Activated CD4-positive, alpha-beta T cell treated with anti-CD3 and anti-CD28 coated beads for 48 hours (primary cell): ENCODE measurements at places on chromosomes 11 and 22.

DNA sequence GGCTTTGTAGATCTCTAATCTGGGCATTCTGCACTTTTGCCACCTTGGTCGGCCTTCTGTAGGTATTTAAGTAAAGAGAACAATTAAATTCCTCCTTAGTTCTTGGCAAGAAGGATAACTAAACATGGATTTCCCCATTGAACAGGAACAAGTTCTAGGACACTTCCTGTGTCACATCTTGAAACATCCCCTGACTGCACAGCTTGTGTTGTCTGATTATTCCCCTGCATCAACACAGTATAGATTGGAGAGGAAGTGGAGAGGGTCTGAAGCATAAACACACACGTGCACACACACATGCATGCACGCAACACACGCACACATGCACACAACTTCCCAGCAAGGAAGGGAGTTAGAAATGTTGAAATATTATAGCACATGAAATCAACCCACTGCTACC lies 8.6 kb downstream of the ISX start:
- no peak for DNase-seq

- DNase-seq = no peak
Measured at GRCh38 chr11:34795641-34796040, 120.5 kb downstream of the APIP start.

DNA sequence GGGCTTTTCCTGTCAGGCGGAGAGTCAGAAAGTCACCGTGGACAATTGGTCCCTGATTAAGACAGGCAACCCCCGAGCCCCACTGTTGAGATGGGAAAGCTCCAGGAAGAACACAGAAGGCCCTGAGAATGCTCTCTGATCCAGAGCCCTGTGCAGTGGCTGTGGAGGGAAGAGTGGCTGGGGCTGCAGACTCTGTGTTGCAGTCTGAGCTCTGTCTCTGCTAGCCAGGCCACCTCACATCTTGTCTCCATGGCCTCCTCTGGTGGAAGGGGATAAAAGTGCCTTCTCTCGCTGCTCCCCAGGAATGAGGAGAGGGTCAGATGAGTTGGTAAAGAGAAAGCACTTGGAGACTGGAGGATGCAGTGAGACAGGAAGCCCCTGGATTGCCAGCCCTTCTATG lies 141.2 kb downstream of the CEP164 start:
- DNase-seq = no peak

DNA sequence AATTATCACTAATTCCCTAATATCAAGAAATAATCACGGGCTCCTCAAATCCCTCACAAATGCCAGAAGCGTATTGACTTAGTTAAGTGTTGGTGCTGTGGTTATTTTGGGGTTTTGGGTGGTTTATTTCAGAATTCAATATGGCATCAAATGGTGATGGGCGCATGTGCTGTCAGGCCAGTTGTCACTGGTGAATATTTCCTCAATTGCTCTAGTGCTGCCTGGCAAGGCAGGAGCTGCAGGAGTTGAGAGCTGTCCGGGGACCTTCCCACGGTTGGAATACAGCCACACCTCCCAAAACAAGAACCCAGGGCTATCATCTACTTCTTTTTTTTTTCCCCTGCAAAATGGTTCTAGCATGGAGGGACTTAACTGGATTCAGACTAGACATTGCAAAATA lies 10.3 kb downstream of the IGLL5 start:
- DNase-seq = no peak

DNA sequence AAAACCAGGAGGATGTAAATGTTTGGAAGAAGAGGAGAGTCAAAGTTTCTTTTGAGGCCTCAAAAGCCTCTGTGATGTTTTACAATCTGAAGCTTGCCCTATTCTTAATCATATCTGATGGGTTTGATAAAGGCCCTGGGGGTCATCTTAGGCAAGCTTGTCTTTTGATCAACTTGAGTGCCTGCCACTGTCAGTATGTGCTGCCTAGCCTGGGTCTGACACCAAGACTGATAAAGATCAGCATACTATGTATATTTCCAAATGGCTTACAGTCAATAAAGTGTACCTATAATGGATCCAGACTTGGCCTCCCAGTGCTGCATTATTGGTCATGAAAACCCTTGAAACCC lies 12.7 kb downstream of the EHF start:
- DNase-seq = no peak

DNA sequence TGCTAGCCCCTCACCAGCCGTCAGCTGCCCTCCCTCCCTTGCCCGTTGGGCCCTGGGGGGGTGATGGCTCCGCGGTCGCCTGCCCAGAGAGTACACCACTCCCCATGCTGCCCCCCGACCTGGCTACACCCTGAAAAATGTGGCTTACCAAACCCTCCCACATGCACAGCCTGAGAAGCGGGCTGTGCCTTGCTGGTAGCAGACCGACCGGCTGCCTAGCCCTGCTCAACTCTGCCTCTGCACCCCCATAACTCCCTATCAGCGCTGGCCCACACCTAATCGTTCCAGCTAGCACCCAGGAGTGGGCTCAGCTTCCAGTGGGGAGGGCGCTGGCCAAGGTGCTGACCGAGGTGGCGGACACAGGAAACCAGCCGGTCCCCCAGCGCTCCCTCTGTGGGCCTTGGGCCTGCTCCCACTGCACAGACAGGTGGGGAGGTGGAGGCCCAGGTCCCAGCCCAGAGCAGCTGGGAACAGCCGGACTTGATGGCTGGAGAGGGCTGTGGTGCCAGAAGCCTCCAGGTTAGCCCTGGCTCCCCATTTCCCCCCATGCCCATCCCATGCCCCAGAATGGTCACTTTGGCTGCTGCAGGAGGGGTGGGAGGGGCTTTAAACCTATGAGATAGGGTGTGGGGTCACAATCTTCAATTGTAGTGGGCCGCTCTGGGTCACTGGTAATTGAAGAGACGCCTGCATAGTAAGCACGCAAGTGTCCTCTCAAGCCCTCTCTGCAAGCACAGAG lies 32.1 kb upstream of the PRODH start:
- peak; percentile 34 for DNase-seq

- DNase-seq = no peak
Measured at GRCh38 chr11:119789766-119790407, 60.9 kb upstream of the NECTIN1 start.

DNA sequence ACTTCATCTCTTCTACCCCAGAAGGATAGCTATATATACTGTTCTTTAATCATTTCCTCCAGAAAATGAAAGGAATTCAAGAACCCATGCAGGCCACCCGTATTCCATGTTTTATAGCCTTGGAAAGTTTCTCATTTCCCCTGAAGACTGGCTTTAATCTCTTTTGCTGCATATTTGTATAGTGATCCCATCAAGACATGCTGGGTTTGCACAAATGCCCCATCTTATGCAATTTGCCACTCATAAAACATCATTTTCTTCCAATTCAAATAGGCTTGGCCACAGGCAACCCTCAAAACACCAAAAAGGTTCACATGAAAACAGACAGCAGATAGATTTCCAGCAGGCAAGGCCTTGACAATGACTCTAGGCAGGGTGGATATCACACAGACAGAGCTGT lies 28.3 kb upstream of the APOA1 start:
- no peak for DNase-seq

DNA sequence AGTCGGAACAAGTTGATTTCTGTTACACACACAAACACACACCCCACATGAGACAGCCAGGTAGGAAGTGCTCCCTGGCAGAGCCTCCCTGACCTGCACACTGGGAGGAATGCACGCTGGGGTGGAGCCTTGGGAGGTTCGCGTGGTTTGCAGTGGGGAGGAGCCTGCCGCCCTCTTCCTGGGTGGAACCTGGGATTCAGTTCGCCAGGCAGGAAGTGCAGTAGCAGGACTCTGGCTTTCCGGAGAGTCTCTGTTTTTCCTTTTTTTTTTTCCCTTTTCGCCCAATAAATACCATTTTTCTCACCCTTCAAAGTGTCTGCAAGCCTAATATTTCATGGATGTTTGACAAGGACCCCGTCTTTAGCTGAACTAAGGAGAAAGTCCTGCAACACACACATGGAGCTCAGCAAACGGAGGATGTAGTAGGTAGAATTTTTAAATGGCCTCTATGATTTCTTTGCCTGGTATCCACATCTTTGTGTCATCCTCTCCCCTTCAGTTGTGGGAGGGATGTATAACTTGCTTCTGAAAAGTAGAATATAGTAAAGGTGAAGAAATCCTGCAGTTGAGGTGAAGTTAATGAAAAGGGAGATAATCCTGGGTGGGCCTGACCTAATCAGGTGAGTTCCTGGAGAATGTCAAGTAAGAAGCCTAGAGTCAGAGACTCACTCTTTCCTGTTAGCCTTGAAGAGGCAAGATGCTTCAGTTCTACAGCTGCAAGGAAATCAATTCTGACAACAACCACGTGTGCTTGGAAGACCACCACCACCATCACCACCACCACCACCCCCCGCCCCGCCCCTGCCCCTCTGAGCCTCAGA lies 72.9 kb downstream of the PIWIL4 start:
- no peak for DNase-seq

- DNase-seq = peak; percentile 13
Measured at GRCh38 chr11:20112291-20113148, 47.8 kb downstream of the DBX1 start.

DNA sequence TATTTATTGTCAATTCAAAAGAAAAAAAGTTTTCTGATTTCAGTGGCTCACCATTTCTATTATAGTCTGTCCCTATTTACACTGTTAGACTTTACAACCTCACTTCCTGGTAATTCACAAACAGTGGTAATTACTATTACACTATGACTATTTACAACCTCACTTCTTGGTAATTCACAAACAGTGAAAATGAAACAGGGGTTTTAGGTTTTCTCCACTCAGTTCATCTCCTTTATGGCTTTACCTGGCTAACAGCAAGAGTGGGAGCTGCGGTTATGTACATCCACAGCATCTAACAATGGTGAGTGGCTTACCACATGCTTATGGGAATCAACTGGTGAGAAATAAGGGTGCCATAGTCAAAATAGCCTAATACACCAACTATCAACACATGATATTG lies 166.4 kb downstream of the CASP12 start:
- no peak for DNase-seq
